ENCODE measurements at places on chromosomes 7 and 10.

DNA sequence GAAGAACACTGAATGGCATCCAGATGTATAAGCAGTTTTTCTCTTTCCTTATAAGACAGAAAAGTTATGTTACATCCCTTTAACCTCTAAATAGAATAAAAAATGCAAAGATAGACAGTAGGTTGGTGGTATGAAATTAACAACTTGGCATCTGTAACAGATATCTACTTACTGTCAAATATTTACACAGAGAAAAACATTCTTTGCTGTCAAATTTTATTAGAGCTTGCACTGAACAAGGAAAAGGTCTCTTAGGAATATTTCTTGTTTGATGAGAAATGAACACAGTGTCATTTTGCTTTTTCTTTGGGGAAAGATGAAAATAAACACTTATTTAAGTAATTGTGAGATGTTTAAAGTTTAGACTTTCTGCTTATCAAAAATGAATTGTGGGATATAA lies 65.6 kb upstream of the PCDH15 start:
- DNase-seq = no peak

DNA sequence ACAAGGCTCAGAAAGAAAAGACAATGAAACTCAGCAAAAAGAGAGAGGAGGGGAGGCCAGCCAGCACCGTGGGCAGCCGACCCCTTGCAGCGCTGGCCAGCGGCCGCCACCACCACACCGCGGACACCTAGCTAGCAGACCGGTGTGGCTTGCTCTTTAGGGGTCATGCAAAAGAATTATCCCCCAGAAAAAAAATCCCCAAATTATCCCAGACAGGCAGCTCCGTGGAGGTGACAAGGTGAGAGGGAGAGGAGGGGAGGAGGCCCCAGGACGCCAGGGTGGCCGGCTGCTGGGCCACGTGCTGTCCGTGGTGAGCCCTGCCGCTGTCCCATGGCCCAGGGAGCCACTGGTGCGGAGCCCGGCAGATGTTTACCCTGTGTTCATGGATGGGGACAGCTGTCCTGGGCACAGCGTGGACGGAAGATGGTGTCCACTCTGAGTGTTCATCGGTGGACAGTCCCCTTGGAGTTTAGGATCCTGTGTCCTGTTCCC lies 16.5 kb downstream of the YKT6 start:
- DNase-seq = no peak

DNA sequence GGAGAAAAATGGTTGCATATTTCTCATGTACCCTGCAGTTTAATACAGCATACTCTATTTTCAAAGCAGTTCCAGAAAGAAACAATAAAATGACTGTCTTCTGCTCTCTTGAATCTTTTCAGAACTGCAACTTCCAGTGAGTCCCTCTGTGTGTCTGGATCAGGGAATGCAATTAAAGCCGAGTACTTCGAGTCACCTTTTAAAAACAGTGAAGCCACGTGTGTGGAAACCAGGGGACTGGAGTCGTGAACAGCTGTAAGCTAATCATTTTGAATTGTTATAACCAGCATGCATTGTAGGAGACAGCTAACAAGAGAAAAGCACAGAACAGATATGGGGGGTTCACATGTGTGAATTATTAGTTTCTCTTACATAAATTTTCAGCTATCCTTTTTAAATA lies 109.1 kb downstream of the CPED1 start:
- no peak for DNase-seq

DNA sequence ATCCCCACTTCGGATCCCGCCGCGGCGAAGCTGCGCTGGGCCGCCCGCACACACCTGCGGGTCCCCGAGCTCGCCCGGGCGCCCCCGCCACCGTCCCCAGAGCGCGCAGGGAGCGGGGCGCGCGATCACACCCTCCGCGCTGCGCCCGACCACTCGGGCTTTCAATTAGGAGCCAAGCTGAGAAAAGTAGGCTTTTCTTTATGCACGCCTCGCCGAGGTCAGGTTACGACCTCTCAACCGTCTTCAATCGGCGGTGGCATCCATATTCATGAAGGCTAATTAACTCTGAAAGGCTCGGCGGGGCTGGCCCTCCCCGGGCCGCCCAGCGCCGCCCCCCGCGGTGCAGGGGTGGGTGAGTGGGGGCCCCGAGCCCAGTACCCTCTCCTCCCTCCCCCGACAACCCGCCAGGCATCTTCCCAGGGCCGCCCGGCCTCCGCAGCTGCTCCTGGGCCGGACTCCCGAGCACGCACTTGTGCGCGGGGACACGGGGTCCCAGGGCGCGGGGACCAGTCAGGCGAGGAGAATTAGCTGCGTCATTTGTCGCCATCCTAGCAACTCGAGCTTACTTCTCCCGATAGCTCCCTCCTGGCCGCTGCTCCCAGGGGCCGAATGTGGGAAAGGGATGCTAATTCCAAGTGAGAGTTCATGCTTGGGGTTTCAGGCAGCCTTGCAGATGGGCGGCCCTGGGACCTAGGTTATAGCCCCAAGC lies 155.5 kb upstream of the LYZL2 start:
- peak; percentile 85 for DNase-seq

GRCh38 chr7:30789334-30789711 lies 18.1 kb downstream of the MINDY4 start:
- no peak for DNase-seq

GRCh38 chr7:139651308-139651707 lies 126.5 kb downstream of the HIPK2 start:
- no peak for DNase-seq

DNA sequence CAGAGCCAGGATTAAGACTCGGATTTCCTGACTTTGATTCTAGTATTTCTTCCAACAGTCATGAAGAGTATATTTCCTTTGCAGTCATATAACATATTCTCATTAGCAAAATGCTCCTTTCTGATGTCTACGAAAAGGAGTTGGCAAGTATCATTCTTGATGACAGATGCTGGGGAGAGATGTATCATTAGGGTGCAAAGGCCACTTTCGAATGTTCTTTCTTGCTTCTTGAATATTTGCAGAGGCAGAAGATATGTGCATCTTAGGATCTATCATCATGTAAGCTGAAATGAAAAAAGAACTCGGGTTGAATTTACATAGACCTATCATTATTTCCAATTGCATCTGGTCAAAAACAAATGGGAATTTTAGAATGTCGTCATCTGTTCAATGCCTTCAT lies 294.4 kb downstream of the BAMBI start:
- DNase-seq = no peak

DNA sequence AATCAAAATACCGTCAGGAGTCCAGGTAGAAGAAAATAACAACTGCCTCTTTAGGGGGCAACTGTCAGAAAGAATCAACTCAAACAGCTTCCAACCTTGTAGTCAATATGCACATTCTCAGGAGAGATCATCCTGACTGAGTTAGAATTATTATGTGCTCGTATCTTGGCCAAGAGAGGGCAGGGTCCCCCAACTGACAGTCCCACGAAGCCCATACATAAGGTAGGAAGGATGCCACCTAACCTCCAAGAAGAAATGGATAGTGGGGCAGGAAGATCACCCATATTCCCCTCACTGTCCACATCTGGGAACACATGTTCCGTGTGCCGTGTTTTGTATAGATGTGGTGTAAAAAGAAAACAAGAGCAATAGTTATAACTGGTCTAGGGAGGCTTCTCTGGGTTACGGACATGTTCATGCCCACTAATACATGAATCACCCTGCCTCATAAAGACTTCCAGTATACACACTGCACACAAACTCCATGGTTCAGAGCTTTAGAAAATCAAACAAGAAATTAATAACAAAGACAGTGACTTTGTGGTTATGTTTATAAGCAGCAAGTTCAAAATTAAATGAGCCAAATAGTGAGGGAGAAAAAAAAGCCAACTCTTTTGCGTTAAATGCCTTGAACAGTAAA lies 295.6 kb downstream of the FGFR2 start:
- DNase-seq = no peak

DNA sequence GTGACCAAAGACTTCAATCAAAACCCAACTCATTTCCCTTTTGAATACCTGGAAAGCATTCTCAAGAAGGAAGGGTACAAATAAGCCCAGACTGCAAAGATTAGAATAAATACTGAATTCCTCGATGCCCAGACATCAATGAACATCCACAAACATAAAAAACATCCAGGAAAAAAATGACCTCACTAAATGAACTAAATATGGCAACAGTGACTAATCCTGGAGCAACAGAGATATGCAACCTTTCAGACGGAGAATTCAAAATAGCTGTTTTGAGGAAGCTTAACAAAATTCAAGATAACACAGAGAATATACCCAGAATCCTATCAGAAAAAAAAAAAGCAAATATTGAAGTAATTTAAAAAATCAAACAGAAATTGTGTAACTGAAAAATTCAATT lies 43.2 kb downstream of the PCLO start:
- DNase-seq = no peak

DNA sequence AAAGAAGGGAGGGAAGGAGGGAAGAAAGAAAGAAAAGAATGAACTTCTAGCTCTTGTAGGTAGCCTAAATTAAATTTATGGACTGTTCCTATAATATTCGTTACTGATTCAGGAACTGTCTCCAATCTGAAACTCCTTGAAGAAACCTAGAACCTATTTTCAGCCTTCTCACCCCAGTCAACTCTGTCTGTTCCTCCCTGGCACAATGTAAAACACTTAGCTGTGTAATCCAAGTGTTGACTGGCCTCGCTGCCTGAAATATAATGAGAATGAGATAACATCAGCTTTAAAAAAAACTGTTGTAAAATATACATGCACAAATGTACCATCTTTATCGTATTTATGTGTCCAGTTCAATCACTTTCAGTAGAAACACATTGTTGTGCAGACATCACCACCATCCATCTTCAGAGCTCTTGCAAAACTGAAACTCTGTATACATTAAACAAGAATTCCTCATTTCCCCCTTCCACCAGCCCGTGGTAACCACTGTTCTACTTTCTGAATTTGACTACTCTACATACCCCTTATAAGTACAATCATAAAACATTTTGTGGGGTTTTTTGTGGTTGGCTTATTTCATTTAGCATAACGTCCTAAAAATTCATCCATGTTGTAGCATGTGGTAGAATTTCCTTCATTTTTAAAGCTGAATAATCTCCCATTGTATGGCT lies 6.3 kb upstream of the C7orf33 start:
- DNase-seq = no peak

- no peak for DNase-seq
Observed at GRCh38 chr10:118332948-118333710, 9.0 kb downstream of the FAM204A start.

- no peak for DNase-seq
Observed at GRCh38 chr10:113427236-113427735, 125.6 kb upstream of the HABP2 start.

DNA sequence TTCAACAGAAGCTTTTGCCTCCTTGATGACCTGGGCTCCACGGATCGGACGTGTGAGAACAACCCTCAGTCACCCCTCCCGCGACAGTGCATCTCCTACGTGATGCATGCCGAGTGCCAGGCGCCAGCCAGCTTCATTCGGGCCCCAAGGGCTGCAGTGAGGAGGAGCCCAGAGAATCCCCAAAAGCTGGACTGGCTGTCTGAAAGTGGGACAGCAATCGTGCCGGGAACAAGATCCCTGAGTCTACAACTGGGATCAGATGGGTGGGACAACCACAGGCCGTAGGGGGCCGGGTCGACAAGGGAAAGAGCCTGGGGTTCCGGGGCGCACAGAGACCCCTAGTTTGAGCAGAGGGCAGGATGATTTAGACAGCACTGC lies 27.2 kb downstream of the EBF3 start:
- no peak for DNase-seq

GRCh38 chr10:132518572-132519381 lies 18.8 kb upstream of the INPP5A start:
- DNase-seq = peak; percentile 78

DNA sequence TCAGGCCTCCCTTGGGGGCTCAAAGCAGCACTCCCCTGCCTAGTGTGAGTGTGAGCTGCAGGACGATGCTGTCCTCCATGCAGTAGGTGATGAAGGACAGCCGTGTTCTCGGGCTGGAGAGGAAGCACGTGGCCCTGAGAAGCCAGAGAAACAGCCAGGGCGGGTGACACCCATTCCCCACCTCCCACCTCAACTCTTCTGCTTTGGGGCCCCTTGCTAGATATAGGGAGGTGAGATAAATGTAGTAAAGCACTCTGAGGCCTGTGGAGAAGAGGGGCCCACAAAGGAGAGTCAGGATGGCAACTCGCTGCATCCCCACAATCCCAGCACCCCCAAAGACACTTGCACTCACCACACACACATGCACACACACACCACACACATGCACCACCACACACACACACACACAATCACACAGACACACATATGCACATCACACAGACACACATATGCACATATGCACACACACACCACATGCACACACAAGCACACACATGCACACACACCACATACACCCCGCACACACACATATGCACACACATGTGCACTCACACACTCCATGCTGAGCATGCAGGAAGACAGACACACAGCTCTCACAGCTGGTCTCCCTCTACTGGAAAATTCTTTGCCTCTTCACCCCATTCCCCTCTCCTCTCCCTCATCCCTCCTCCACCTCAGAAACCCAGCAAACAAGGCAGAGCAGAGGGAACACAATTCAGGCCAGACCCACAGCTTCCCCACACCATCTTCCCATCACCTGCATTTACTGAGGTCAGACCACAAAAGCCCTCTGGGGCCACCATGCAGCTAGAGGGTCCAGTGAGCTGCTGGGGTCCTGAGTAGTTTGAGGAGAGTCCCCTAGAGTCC lies 30.5 kb downstream of the ANXA8 start:
- DNase-seq = no peak

DNA sequence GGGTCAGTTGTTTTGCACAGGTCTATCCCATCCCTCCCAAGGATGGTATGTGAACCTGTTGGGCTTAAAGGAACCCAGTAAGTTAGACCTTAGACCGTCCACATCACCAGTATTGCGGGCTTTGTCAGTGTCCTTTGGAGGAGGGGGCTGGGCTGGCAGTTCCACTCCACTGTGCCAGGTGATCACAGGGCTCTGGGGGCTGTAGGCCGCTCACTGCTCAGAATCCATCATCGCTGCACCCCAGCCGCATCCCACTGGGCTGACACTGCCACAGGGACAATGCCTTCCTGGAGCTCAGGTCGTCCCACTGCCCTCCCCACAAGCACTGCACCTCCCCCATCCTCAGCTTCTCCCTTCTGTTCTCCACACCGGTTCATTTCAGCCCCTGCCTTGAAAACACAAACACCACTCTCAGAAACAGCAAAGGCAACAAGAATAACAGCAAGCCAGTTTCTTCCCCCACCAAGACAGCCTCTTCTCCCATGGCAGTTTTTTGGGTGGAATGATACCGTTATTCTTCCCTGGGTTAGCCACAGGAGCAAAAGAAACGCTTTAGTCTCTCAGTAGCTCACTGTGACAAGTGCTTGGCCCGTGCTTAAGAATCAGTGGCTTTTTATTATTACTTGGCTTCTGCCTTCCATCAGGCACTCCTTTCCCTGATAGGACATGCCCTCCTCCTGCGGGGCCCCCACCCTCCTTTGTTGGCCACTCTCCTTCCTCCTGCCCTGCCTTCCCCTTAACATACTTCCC lies 111.2 kb downstream of the GRK5 start:
- no peak for DNase-seq

- no peak for DNase-seq
Observed at GRCh38 chr10:13891128-13892000, 304.6 kb downstream of the PRPF18 start.

GRCh38 chr10:102545997-102546396 lies 42.2 kb downstream of the SUFU start:
- DNase-seq = no peak
